ENCODE measurements at places on chromosomes 3 and 15.
A peak's percentile ranks its signal among the peaks of the same experiment; 100 is the strongest.

GRCh38 chr15:23472678-23473077, 25.6 kb upstream of the GOLGA6L2 start:
- no peak for DNase-seq

DNA sequence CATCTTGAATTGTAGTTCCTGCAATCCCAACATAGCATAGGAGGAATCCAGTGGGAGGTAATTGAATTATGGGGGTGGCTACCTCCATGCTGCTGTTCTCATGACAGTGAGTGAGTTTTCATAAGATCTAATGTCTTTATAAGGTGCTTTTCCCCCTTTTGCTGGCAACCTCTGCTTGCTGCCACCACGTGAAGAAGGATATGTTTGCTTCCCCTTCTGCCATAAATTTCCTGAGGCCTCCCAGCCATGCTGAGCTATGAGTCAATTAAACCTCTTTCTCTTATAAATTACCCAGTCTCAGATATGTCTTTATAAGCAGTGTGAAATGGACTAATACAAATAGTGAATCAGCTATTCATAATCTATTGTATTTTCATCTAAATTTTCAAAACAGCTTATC, 537.3 kb downstream of the EPHA3 start:
- no peak for DNase-seq

DNA sequence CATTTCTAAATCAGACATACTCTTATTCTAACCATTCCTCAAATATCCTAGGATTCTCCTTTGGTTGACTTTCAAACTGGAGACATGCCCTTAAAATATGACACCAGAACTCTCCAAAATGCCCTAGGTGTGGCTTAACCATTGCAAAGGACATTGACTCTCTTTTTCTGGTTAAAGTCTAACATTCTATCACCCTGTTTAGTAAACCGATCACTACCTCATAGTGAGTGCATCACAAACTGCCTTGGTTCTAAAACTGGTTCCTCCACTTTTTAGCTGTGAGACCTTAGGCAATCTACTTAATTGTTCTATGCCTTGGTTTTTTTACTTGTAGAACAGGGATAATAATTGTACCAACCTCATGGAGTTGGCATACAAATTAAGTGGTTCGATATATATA, 224.3 kb downstream of the CDIN1 start:
- DNase-seq: no peak

- no peak for DNase-seq
Measured at GRCh38 chr3:126399756-126400155, 5.0 kb downstream of the CFAP100 start.

DNA sequence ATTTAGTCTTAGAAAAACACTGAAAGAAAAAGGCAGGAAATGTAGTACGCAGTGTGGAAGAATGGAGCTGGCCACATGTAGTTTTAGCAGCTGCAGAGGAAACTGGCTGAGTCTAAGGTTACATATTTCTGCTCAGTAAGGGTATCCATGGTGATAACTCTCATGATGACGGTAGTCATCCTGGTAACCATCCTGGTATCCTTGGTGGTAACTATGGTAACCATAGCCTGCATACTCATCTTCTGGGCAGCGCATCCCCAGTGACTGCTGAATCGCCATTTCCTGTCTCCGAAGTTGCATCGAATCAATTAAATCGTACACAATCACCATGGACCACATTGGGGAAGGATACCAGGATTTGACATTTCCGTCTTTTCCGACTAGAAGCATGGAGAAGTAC, 35.7 kb downstream of the CCDC80 start:
- DNase-seq: no peak

- DNase-seq: peak; percentile 84
Measured at GRCh38 chr15:88484682-88485331, 17.3 kb downstream of the MRPS11 start.
